ENCODE measurements at places on chromosomes 1 and 21.
A peak's percentile ranks its signal among the peaks of the same experiment; 100 is the strongest.

- DNase-seq, result no peak
Observed at GRCh38 chr1:152997901-152998300, 3.6 kb upstream of the SPRR3 start.

DNA sequence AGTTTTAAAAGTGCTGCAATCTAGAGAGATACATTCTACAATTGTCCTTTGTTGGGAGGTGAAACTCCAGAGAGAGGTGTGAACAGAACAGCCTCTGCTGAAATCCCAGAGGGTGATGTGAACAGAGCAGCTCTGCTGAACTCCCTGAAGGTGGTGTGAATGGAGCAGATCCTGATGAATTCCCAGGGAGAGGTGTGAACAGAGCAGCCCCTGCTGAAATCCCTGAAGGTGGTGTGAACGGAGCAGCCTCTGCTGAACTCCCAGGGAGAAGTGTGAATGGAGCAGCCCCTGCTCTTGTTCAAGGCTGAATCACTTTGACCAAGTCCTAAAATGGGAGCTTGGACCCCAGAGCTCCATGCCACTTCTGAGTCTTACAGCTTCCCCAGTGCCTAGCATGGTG, 94.7 kb downstream of the LACTBL1 start:
- DNase-seq, result no peak

- DNase-seq, result no peak
Observed at GRCh38 chr1:225827076-225827475, 17.2 kb downstream of the EPHX1 start.

- no peak for DNase-seq
Observed at GRCh38 chr1:220775240-220775853, 11.4 kb upstream of the MTARC1 start.

GRCh38 chr21:39518055-39518846, 66.5 kb downstream of the SH3BGR start:
- no peak for DNase-seq

DNA sequence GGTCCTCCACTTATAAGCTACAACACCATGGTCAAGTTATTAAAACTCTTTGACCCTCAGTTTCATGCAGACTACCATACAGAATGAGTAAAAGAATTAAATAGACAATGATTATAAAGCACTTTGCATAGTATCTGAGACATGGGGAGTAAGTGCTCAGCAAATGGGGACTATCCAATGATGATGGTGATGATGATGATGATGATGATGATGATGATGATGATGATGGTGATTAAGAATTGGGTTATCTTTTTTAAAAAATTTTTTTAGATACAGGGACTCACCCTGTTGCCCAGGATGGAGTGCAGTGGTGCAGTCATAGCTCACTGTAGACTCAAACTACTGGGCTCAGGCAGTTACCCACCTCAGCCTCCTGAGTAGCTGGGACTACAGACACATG, 8.1 kb upstream of the EPS15 start:
- DNase-seq, result no peak

GRCh38 chr1:56963667-56964066, 2.1 kb downstream of the C8B start:
- no peak for DNase-seq

- DNase-seq, result no peak
Observed at GRCh38 chr1:61056196-61056572, 26.2 kb upstream of the NFIA start.

DNA sequence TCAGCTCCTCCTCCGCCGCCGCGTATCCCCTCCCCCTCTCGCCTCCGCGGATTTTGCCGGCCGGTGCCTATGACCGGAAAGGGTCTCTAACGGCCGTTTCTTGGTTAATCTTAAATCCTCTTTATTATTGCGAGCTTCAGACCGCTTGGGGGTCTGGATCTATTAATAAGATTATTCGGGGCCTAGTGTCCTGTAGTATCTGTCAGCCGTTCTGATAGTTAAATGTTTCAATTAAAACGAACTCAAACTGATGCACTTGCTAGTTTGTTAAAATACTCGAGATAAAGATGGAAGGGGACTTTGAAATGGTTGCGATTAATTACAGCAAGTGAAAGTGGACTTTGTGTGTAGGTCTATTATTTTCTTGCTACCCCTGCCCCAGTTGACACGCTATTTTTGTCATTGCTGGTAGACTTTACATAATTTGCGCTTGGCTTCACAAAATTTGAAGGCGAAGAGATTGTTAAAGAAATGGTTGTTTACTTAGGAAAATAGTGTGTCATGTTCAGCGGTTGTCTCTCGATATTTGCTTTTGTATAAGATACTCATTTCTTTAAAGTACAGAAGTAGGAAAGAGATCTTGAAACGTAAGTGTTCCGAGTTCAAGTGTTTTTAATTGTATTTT, 779 bp downstream of the SON start:
- DNase-seq, result no peak

DNA sequence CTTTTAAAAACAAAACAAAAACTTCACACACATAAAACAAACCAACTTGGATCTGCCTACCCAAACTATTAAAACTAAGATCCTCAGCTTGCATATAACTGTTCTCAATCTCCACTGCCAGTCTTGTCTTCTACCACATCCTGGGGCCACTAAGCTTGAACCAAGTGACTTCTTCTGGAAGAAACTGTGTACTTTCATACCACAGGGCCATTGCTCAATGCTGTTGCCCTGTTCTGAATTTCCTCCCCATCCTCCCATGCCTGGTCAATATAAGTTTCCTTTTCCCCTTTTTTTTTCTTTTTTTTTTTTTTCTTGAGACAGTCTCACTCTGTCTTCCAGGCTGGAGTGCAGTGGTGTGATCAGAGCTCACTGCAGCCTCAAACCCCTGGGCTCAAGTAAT, 109.9 kb downstream of the KIAA0319L start:
- no peak for DNase-seq

- DNase-seq, result no peak
Observed at GRCh38 chr1:236063919-236064673, 794 bp downstream of the NID1 start.

DNA sequence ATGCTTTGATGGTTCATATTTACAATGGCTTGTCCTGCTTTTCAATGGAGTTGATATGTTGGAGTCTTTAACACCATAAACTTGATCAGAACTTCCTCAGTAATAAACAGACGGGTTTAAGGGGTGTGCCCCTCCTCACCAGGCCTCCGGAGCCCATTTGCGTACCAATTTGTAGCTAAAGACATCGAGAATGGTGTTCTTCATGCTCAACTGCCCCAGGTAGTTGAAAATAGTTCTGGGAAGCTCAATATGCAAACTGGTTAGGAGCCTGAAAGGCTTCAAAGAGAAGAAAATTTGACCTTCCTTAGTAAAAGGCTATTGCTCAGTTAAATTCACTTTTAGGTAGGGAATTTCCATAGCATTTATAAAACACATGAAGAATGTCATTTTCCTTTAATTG, 68.1 kb upstream of the RRP15 start:
- DNase-seq, result no peak

DNA sequence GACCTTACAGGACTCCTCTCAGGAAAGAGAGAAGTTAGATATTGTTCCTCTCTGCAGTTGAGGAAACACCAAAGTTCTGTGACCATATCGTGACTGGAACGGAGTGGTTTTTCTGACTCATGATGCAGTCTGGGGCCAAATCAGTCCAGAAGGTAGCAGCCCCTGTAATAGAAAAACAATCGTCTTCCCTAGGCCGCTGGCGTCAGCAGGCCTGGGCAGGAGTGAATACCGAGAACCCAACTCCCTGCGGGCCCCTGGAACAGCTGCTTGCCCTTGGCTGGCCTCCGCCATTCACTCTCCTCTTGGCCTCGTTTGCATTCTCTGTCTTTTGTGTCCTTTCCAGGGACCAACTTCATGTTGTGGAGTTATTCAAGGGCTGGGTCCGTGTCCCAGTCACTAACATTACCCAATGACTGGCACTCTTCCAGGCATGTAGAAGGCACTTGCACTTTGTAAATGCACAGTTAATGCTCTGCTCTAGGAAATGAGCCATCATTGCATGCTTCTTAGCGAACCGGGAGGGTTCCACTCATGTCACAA, 10.9 kb upstream of the CD101 start:
- DNase-seq, result no peak

DNA sequence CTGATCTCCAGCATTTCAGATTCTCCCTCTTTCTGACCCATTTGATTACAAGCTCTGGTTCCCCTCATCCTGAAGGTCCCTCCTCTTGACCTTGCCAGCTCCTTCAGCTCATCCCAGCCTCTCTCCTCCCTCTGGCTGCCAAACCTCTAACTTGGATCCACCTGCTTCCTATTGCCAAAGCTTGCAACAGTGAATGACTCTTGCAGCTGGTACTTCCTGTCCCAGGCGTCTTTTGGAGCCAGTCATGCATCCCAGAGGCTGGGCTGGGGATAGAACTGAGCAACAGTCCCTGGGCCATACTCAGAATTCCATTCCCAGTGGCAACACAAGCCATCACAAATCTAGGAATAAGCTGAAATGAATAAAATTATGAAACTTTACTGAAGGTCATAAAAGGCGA, 27.7 kb upstream of the SPOCD1 start:
- no peak for DNase-seq

DNA sequence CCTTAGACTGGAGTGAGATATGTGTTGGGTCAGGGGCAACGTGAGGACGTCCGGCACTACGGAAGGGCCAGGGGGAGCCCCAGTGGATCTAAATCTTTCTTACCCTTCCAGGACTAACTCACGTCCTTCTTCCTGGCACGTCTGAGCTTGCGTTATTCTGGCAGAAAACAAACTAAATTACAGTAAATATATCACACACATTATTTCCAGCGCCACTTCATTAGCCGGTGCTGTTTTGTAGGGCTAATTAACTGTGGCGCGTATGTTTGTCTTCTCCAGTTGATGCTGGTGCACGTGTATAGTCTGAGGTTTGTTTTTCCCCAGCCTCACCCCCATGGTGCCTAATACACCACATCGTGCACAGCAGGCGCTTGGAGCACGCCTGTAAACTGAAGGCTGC, 59.2 kb downstream of the TLR5 start:
- DNase-seq, result no peak

DNA sequence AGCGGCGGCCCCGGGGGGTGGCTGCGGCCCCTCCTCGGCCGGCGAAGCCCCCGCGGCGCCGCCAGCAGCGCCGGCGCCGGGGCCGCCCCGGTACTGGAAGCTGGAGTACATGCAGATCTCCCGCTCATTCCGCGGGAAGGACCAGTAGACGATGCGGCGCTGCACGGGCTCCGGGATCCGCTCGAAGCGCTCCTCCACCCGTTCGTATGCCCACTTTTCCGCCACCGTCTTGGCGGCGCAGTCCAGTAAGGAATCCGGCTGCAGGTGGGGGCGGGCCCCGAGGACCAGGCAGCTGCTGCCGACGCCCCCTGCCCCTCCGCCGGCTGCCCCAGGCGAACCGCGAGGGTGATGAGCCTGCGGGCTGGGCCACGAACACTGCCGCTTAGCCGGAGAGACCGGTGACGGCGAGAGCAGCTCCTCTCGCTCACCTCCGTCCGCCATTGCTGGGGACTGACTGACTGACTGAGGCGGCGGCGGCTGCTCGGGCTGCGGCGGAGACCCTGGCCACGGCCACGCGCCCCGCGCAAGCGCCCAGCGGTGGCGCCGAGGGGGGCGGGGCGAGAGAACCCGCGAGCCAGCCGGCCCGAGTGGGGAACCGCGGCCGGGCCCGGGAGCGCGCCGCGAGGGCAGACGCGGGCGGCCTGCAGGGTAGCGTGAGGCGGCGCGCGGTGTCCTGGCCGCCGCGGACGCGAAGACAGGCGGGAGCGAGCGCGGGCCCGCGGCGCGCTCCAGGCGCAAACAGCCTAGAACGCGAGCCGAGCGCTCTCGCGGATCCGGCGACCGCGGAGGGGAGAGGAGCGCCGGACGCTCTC, at the start of gene ZSWIM5:
Gene ZSWIM5 (minus strand): TSS at position 696 of the 812 bp plus-strand sequence. CDS start 255 bp downstream, at position 441.
- peak; percentile 39 for DNase-seq

GRCh38 chr1:178464141-178464540, 32.6 kb downstream of the CLEC20A start:
- no peak for DNase-seq

- no peak for DNase-seq
Observed at GRCh38 chr21:21200103-21200938, 202.1 kb downstream of the NCAM2 start.

- DNase-seq, result no peak
Observed at GRCh38 chr1:218339267-218339831, 5.8 kb upstream of the TGFB2 start.

DNA sequence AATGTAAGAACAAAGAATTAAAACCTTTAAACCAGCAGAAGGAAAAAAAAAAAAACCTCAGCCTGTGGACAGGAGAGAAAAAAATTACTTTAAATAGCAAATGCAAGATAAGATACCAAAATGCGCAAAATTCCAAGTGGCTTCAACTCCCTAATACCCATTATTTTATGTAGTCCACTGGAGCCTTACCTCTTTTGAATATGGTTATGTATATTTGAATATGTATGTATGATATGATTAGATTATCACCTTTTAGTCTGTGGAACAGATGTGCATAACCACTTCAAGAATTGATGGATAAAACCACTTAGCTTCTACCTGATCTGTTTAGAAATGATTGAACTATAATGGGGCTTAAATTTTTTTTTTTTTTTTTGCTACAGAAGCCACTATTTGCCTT, 52.4 kb upstream of the C1orf115 start:
- no peak for DNase-seq

DNA sequence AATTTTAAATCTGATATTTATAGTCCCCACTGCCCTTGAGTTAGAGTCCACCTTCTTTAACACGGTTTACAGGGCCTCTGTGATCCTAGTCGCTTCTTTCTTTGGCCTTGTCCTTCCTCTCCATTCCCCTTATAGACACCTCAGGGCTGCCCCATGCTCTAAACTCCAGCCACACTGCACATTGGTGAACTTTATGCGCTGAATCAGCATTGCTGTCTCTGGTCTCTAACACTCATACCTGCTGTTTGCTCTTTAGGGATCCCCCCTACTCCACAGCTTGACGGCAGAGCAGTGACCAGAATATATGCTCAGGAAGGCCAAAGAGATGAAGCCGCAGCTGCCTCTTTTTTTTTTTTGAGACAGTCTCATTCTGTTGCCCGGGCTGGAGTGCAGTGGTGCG, 30.2 kb downstream of the PLEKHO1 start:
- DNase-seq, result no peak

DNA sequence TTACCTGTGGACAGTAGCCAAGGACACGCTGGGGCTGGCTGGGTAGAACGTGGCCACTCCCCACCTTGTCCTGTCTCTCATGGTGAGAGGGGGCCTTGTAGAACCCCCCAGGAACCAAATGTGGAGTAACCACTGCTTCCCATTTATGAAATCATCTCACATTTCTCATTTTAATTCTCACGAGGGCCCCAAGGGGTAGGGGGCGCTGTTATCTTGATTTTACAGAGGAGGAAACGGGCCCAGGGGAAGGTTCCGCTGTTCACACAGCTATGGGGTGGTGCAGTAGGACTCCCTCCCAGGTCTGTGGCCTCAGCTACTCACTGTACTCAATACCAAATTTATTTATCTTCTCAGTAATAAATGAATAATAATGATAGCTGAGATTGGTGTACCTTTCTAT, 5.5 kb downstream of the SMPDL3B start:
- peak; percentile 55 for DNase-seq

Measured in activated T-helper 1 cell treated with anti-CD3 and anti-CD28 coated beads, Interleukin-2, amount 50 U/mL, for 16 hours (primary cell).